ENCODE measurements at places on chromosomes 12 and 14.

- DNase-seq: no peak
Measured at GRCh38 chr12:21850419-21850818, 75.9 kb upstream of the KCNJ8 start.

- DNase-seq: no peak
Measured at GRCh38 chr12:108033090-108033489, 96.0 kb upstream of the WSCD2 start.

- DNase-seq: no peak
Measured at GRCh38 chr14:75047506-75047905, 3.8 kb downstream of the MLH3 start.

GRCh38 chr14:21874946-21875345, 201.3 kb upstream of the OR4E1 start:
- DNase-seq: no peak

- DNase-seq: peak; percentile 23
Measured at GRCh38 chr12:851343-851742, 98.2 kb downstream of the RAD52 start.

GRCh38 chr14:96042248-96042930, 3.2 kb downstream of the C14orf132 start:
- DNase-seq: no peak

GRCh38 chr12:125194987-125195386, 129.8 kb downstream of the AACS start:
- DNase-seq: no peak

DNA sequence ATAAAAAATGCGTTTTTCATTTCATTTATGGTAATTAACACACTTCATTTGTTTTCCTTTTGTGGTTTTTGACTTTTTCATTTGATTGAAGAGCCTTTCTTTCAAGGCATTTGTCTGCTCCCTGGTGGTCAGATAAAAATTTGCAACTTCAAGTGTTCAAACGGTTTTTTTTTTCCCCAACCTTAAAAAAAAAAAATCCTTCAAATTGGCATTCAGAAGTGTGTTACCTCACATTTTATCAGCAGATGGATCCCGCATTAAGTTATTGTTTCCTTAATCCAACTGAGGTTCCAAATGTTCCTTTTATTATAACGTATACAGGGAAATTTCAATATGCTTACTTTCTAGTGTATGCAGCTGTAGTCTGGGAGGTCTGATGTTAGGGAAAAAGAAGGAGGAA, 47.2 kb downstream of the MYF5 start:
- peak; percentile 73 for DNase-seq

DNA sequence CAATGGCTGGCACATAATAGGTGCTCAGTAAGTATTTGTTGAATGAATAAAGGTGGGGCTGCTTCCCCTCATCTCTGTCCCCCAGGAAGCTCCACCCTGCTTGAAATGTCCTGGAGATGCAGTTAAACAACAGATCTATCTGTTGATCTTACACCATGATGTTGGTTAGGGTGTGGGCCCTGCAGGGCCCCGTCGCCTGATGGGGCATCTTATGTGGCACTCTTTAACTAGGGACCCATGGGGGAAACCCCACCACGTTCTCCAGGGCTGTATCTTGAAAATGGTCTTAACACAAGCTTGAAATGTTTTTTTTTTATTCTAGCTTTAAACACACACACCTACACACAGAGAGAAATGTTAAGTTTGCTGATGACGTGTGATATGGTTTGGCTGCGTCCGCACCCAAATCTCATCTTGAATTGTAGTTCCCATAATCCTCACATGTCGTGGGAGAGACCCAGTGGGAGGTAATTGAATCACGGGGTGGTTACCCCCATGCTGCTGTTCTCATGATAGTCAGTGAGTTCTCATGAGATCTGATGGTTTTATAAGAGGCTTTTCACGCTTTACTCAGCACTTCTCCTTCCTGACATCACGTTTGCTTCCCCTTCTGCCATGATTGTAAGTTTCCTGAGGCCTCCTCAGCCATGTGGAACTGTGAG, 741.7 kb downstream of the VRK1 start:
- DNase-seq: no peak

DNA sequence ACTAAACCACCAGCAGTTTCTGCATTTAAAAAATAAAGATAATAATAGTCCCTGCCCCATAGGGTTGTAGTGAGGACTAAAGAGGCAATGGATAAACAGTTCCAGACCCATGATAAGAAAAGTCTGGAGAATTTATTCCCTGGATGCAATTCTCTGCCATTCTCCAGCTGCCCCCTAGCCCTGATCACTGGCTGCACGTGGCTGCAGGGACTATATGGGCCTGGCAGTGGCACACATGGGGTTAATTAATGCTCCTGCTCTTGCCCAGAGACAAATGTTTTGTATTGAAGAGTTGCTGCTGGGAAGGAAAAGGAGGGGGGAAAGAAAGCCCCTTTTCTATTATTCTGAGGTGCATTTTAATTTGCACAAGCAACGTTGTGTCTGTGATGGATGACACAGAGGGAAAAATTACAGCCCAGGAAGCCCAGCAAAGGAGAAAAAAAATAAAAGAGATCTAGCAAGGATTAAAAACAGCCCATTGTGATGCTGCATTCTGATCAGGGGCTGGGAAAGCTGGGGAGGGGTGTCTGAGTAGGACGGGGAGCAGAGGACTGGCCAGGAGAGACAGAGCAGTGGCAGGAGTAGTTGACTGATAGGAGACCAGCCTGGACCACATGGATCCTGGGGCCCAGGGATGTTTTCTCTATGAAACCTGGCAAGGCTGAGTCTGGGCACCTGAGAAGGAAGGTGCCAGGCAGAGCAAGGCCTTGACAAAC, 149.3 kb downstream of the ESRRB start:
- no peak for DNase-seq

DNA sequence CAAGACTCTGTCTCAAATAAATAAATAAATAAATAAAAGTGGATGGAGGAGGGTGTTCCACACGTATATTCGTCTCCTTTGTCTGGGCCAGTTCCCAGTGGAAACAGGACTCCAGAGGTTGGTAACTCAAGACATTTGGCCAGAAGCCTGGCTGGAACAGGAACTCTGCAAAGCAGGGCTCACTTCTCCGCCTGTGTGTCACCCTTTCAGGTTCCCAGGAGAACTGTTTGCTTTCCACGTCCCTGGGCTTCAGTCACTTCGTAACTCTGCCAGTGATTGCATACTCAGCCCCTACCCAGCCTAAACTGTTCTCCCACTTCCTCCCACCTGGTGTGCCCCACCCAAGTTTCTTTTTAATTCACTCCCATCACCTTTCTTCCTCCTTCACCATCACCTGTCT, 7.0 kb upstream of the UBE2N start:
- no peak for DNase-seq

DNA sequence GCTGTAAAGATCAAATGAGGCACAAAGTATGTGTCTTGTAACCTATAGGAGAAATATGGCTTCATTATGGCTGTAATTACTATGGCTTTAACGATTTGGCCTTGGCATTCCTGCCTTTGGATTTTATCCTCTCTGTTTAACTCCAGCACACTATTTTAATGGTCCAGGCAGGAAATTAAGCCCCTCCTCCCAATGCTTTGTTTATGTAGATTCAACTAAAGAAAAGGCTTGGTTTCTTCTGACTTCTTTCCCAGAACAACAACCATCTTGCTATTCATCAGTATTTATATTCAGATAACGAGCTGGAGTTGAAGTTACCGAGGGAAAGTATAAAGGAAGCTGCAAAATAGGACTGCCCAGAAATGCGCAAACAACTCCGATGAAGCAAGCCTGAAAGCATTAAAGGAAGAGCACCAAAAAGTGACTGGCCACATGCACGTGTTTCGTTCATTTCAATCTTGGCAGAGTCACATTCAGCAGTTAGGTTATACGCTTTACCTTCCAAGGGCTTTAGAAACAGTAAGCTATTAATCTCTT, 104.6 kb downstream of the NELL2 start:
- no peak for DNase-seq

GRCh38 chr12:12217018-12217359, 49.9 kb downstream of the LRP6 start:
- DNase-seq: no peak

DNA sequence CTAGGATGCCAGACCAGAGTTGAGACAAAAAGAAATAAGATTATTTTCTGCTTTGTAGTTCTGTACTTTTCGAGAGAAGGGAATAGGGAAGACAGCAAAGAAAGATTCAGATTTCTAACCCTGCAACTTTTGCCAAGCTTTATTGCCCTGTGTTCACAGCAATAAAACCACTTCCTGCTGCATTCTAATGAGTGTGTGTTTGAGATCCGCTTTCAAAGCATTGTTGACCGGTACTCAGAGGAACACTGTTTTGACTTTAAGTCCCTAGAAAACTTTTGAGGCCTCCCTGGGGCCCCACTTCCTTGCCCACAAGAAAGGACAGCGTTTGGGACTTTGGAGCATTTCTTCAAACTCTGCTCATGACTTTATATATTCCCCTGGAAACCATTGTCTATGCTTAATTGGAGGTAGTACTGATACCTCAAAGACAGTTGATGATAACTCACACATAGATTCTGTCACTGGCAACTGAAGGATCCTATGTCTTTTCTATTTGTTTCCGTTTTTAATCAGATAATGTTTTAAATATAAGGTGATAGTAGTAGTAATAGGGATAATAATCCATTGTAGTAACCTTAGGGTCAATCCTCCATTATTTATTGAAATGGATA, 1.3 kb downstream of the RNASE6 start:
- peak; percentile 56 for DNase-seq

DNA sequence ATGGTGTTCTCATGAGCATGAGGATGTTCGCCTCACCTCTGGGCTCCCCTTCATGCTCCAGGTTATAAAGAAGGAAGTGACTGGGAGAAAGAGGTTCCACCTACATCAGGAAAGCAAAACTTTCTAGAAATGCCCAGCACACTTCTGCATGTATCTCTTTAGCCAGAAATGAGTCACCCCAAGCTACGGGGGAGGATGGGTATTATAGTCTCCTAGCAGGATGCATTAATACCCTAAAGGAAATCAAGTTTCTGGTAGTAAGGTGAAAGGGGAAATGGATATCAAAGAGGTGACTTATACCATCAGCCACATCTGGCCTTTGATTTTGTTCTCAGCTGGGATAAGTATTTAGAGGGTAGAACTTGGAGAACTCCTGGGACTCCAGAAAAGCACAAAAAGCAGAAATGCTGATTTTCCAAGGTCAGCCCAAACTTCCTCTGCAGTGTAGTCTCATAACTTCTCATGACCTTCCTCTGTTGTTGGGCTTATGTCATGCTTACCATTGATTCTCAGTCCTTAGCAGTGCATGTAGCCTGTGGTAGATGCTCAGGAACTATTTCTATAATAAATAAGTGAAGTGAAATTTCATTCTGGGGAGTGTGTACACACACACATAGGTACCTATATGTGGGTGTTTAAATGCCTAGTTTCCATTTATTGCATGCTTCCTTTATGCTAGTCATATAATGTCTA, 209.4 kb upstream of the CRY1 start:
- no peak for DNase-seq

- no peak for DNase-seq
Measured at GRCh38 chr12:30134229-30134628, 350.5 kb upstream of the TMTC1 start.

DNA sequence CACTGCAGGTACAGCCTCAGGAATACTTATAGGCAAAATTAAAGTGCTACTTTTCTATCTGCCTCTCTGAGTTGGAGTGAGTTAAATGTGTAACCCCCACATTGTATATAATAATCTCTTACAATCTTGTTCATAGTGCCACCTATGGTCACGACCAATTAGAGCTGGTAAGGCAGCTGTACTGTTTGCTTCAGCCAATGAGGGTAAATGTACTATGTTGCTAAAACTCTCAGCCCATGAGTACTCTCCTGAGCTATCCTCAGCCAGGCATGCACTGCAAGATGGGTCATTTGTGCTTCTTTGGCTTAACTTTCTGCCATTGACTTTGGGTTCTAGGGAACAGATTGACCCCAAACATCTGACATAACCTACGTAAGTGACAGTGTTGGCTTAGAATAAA, 15.0 kb upstream of the MDM2 start:
- peak; percentile 88 for DNase-seq

GRCh38 chr14:91378930-91379578, 38.6 kb downstream of the CCDC88C start:
- DNase-seq: no peak

DNA sequence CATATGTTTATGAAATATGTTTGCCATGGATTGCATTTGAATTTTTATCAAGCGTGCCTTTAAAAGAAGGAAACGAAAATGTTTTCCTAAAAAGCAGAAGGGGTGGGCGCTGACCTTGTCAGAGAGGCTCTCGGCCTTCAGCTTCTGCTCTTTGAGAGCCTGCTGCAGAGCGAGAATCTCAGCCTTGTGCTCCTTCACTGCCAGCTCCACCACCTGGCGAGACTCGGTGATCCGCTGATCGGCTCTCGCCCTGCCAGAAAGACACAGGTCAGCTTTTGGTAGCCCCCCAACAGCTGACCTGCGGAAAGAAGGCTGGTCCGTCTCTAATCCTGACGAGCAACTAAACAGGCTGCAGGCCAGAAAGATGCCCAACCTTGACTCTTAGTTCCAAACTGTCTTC, 62.4 kb downstream of the PRKAB1 start:
- DNase-seq: no peak

DNA sequence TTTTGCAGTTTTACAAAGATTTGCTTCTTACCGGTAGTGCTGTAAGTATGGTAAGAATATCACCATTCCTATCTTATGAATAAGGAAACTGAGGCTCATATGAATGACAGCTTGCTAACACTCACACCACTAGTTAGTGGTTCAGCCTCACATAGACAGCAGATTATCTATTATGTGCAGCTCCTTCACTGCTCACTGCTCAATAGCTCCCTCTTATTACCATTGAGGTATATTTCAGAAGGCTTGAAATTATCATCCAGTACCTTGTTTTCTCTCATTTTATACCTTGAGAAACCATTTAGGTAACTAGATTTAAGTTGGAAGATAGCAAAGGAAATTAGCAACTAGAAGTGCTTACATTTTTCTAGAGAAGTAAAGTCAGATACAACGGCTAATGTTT, 15.5 kb downstream of the RIC8B start:
- no peak for DNase-seq

DNA sequence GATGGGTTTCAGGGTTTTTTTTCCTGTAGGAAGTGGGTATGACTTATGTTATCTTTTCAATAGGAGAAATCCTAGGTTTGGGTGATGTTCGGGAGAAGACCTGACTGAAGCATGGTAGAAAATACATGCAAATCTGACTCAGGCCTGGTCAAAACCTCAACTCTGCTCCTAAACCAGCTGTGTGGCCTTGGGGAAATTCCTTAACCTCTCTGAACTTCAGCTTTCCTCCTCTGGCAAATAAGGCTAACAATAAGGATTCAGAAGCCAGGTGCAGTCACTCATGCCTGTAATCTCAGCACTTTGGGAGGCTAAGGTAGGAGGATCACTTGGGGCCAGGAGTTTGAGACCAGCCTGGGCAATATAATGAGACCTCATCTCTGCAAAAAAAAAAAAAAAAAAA, 148.5 kb downstream of the PHETA1 start:
- DNase-seq: no peak

GRCh38 chr12:11684393-11684792, 34.9 kb downstream of the ETV6 start:
- DNase-seq: peak; percentile 15

GRCh38 chr14:100065942-100066574, 836 bp downstream of the EVL start:
- no peak for DNase-seq

DNA sequence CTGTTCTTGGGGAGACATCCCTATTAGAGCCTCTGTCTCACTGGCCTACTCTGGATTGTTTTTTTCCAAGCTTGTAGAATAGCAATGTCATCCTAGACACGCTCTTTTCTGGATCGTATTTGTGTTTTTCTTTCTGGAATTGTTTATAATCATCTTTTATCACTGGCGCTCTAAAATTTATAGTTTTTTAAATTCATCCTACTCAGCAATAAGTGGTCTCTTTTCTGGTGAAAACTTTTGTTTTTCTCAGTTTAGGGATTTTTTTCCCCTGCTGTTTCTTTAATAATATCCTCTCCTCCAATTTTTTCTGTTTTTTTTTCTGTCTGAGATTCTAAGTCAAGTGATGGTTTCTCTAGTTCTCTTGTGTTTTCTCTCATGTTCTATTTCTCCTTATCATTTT, 25.2 kb downstream of the PDE6H start:
- no peak for DNase-seq
